ENCODE measurements at places on chromosomes 7 and 10. TPM values are rescaled to one million over a fixed set of nuclear protein-coding genes. Genes with fewer than 3 reads are reported as not detected.

GRCh38 chr7:150740053-150740452 lies 2.8 kb downstream of the GIMAP5 start:
- no peak for ATAC-seq

DNA sequence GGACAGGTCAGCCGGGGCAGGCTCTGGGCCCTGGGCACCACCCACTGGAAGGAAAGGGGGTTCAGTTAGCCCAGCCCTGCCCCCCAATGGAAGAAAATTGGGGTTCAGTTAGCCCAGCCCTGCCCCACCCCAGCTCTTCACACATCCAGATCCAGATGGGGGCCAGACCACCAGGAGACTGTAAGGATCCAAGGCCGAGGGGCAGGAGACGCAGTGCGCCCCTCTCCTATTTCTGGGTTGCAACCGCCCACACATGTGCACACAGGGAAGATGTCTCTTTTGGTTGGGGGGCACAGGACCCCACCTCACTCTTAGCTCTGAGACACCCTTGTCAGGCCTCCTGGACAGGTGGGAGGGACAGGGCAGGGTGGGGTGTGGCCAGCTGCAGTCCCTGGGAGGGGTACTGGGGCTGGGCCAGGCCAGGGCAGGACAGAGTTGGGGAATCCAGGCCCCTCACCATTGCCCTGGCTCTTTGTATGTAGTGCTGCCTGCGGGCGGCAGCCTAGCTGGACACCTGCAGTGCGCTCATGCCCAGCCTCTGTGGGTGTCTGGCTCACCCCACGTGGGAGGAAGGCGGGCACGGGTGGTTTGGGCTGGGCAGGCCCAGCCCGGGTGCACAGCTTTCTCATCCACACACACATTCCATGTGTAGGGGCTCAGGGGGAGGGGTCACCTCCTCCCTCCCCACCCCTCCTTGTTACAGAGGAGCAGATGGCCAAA lies 141.2 kb downstream of the LHPP start:
- ATAC-seq: no peak

GRCh38 chr10:32400961-32401360 lies 45.0 kb upstream of the CCDC7 start:
- ATAC-seq: no peak

GRCh38 chr7:44145969-44146911 lies 5.1 kb upstream of the MYL7 start:
- ATAC-seq: peak; percentile 72

The MARVELD1 gene
- total RNA-seq: 12.1 TPM

DNA sequence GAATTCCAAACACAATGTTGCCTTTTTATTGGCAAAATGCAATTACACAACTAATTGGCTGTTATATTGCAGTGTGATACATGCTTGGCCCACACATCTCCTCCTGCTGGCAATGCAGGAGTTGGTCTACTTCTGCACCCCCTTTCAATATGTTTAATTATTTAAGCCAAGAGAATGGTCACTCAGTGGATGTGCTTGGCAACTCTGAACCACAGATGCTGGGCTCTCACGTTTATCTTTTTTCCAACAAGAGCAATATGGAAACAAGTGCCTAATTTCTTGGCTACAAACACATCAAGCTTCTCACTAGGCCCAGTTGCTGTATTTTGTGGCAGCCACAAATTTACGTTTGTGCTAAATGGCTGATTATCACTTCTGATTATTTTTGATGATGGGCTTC lies 1149.2 kb upstream of the CELF2 start:
- ATAC-seq: no peak

The OR2A42 gene
- not detected for total RNA-seq

The FIGNL1 gene
- 15.9 TPM for total RNA-seq

The PCDH15 gene
- total RNA-seq: not detected

- ATAC-seq: no peak
Measured at GRCh38 chr10:84160663-84161362, 12.8 kb upstream of the GPR15LG start.

The PNLIPRP2 gene
- not detected for total RNA-seq

The PAX4 gene
- total RNA-seq: not detected

GRCh38 chr10:11600280-11600679 lies 11.2 kb downstream of the USP6NL start:
- ATAC-seq: no peak

The EPHA1 gene
- total RNA-seq: 79.0 TPM

The TDRD1 gene
- not detected for total RNA-seq

The RELN gene
- 0.52 TPM for total RNA-seq

DNA sequence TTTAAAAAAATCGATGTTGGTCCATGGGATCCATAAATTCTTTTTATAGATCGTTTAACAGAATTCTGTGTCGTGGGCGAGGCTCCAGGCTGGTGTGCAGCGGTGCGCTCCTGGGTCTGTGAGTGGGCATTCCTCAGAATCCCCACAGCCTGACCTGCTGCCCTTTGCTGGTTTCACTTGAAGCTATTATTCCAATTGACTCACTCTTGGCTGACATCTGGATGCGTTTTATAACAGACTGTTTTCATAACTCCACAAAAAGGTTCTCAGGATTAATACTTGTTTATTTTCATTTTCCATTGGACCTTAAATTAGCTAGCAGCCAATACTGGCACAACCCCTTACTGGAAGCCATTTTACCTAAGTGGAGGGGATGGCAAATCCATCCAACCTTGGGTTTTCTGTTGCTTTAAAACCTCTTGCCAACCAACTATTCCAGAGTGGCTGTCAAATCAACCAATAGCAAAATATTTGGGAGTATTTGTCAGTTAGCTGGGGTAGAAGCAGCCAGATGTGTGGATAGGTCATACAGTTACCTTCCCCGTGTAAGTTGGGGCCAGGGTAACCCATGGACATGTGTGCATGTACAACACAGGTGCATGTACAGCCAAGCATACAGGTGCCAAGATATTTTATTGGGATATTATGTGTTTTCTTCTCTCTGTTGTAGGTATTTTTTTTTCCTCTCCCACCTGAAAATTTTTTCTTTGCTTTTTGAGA lies 160.7 kb upstream of the ZNF32 start:
- no peak for ATAC-seq

GRCh38 chr7:101924171-101924570 lies 106.7 kb downstream of the CUX1 start:
- ATAC-seq: no peak

The RBAK gene
- total RNA-seq: 9.9 TPM

- no peak for ATAC-seq
Measured at GRCh38 chr7:148487912-148488311, 102.7 kb upstream of the C7orf33 start.

The PNLIPRP3 gene
- 1.2 TPM for total RNA-seq

- ATAC-seq: no peak
Measured at GRCh38 chr7:52917982-52918578, 117.4 kb upstream of the POM121L12 start.

GRCh38 chr10:12420530-12421120 lies 71.3 kb downstream of the CAMK1D start:
- ATAC-seq: no peak

The HERPUD2 gene
- total RNA-seq: 15.7 TPM

DNA sequence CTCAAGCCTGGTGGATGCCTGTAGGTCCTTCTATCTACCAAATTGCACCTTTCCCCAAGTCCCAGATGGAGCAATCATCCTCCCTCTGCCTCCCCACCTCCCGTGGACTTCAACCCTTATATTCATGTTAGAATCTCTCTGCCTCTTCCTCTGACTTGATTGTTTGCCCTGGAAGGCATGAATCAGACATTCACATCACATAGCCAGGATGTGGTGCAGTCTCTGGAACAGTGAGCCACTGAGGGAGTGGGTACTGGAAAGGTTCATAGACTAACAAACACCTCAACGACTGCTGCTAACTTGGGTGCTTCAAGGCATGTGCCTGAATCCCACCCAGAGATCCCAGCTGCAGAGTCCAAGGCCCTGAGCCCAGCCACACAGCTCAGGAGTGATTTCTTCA lies 494.0 kb downstream of the TNS3 start:
- no peak for ATAC-seq

The AKR1E2 gene
- total RNA-seq: 1.3 TPM

The SLC35G1 gene
- total RNA-seq: 1.8 TPM

The COL28A1 gene
- 0.16 TPM for total RNA-seq

DNA sequence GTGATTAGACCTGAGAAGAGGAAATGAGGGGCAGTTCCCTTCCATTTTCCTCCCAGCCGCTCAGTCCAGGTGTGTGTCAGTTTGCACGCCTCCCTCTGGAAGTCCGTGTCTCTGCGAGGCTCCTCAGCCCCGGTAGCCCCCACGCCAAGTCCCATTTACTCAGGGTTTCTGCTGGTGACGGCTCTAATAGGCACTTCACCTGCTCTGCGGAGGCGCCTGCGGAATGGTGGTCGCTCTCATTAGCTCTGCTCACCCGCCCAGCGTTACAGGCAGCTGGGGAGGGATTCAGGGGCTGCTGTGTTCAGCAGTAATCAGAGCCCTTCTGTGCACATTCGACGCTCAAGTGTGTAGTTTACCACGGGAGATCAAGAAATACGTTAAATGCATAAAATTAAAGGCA lies 179.9 kb downstream of the MGMT start:
- no peak for ATAC-seq

The EXOC4 gene
- 56.4 TPM for total RNA-seq

DNA sequence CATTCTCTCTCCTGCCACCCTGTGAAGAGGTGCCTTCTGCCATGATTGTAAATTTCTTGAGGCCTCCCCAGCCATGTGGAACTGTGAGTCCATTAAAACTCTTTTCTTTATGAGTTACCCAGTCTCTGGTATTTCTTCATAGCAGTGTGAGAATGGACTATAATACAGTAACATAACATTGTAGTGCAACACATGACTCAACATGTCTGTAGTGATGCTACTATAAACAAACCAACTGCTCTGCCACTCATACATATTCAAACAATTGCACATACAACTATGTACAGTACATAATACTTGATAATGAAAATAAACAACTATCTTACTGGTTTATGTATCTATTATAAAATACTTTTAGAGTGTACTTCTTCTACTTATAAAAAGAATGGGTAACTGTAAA lies 7.1 kb downstream of the ATOH7 start:
- ATAC-seq: peak; percentile 89

The SPDYE8 gene
- total RNA-seq: not detected

DNA sequence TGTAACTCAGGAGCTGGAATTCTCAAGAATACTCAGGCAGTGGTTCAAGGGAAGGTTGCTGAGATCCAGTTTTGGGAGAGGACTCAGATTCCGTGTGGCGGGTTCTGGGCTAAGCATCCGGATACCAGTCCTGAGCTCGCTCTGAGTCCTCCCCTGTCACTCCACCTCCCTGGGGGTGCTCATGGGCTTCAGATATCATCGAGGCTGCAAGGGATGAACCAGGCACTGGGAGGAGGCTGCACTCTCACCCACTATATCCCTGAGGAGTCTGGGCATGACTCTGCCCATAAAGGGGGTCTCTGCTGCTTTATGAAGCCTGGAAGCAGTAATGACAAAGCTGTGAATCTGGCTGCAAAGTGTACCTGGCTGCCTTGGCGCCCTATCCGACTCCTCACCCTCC lies 188.5 kb downstream of the TNS3 start:
- no peak for ATAC-seq

GRCh38 chr10:33482486-33482885 lies 148.0 kb upstream of the NRP1 start:
- no peak for ATAC-seq

- ATAC-seq: peak; percentile 59
Measured at GRCh38 chr7:116711790-116712189, 39.8 kb downstream of the MET start.

GRCh38 chr10:100008708-100009282 lies 952 bp downstream of the DNMBP start:
- no peak for ATAC-seq

The CLEC5A gene
- 0.20 TPM for total RNA-seq

The FAM221A gene
- total RNA-seq: 4.0 TPM

GRCh38 chr7:124784879-124785818 lies 19.6 kb upstream of the GPR37 start:
- ATAC-seq: peak; percentile 84

- no peak for ATAC-seq
Measured at GRCh38 chr7:65749039-65749438, 123.8 kb upstream of the VKORC1L1 start.

- no peak for ATAC-seq
Measured at GRCh38 chr7:4621396-4621795, 60.7 kb upstream of the FOXK1 start.

The SPDYE1 gene
- not detected for total RNA-seq

- no peak for ATAC-seq
Measured at GRCh38 chr7:7859411-7859810, 109.2 kb upstream of the GLCCI1 start.
